ENCODE measurements at places on chromosomes 13 and 19. TPM values are rescaled to one million over a fixed set of nuclear protein-coding genes. Genes with fewer than 3 reads are reported as not detected.
A peak's percentile ranks its signal among the peaks of the same experiment; 100 is the strongest.

DNA sequence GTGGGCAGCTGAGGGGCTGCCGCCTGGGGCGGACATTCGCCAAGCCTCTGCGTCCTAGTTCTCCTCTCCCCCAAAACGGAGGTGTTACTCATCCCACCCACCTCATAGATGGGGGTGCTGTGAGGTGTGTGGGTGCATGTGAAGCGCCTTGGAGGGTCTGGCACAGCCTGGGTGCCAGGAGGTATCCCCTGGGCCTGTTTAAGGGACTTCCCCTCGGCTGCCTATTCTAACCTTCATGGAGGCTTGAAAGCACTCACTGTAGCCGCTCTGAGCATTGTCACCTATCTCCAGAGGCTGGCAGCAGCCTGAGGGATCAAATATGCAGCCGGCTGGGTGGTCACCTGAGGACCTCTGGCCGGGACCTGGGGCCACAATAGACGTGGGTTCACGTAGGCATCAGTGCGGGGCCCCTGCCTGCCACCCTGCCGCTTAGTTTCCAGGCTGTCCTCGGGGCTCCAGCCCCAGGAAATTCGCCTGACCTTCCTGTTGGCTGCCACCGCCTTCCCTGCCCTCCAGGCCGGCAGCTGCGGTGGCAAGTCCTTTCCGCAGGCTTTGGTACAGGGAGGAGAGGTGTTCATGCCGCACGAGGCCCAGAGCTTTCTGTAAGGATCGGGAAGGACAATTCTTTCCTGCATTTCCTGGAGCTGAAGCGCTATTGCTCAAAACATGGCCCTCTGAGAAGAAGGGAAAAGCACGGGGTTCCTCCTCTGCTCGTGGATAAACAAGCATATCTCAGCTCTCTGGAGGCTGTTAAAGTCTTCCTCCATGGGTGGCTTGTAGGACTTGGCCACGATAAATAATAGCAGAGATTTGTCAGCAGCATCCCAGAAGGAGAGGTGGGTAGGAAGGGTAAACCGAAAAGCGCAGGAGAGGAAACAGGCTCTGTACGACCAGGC, 4.6 kb downstream of the COL4A2 start:
- no peak for DNase-seq

DNA sequence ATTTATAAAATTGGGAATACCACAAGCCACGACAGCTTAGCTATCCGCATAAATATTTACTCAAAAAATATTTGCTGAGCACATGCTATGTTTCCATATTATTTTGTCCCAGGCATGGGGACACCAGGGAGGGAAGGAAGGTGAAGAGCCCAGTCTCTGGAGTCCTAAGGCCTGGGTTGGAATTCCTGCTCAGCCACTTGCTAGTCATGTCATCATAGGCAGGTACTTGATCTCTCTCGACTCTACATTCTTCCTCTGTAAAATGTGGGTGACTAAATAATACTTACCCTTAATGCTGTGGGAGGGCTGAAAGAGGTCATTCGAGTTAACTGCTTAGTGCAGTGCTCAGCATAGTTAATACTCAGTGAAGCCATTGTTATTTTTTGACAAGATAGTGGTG, 4.3 kb upstream of the RNASEH2B start:
- no peak for DNase-seq

GRCh38 chr19:13149628-13150186, 468 bp downstream of the STX10 start:
- DNase-seq, result peak; percentile 76

GRCh38 chr19:35975608-35976214, 19.3 kb upstream of the SDHAF1 start:
- DNase-seq, result peak; percentile 80

DNA sequence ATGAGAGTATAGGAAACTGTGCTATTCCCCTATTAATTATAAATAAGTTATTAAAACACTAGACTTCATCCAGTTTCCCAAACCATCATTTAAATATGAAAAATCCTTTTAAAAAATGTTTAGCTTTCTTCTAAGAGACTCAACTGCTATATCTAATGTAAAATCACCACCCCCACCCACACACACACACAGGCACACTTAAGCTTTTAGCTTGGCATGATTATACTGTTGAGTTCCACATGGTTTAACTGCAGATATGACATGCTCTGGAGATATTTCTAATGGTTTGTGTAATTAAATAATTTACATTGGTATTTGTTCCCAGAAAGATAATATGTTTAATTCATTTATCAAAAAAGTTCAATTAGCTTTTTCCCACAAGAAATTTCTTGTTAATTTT, 1700.1 kb upstream of the SLC10A2 start:
- DNase-seq, result no peak

- DNase-seq, result peak; percentile 25
Measured at GRCh38 chr19:7152568-7152967, 83.1 kb downstream of the ZNF557 start.

DNA sequence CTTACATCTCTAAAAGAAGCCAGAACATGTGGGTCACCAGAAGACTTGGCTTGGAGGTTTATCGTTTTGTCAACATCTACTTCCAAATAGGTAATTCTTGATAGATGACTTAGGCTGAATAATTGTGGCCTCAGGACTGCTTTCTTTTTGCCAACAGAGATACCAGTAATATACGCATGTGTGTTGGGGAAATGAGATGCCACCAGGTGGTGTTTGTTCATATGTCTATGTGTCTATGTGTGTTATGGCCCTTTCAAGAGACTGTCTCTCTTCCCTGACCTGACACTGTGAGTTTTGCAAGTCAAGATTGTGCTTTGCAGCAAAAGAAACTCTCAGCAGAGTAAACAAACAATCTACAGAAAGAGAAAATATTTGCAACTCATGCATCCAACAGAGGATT, 31.6 kb upstream of the METTL21C start:
- no peak for DNase-seq

GRCh38 chr13:105972306-105972721, 563.1 kb downstream of the EFNB2 start:
- no peak for DNase-seq

DNA sequence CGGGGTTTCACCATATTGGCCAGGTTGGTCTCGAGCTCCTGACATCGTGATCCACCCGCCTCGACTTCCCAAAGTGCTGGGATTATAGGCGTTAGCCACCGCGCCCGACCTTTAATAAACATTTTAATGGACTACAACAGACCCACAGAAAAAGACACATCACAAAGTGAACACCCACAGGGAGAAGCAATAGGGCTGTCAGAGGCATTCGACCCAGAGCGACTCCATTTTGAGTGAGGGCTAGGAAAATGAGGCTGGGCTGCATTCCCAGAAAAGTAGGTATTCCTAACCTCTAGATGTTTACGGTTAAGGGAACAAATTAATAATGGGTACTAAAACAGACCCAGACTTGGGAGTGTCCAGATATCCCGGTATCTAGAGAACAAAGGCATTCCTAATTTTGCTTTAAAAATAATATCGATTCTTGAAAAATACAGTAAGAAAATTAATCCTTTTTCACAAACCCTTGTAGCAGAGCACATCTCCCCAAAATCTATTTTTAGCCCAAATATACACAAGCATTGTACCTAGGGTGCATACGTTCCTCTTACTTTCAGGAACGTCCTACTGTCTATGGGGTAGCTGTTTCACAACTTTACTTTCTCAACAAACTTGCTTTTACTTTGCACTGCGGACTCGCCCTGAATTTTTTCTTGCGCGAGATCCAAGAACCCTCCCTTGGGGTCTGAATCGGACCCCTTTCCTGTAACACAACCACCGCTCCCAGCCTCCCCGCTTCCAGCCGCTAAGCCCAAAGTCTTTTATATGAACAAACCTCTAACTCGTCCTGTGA, 811 bp upstream of the ZNF8 start:
- no peak for DNase-seq

Gene GRK1
- total RNA-seq, result 0.27 TPM

Gene LHB
- 1.9 TPM for total RNA-seq
